Bronchus fibroblast of lung (primary cell): ENCODE measurements at places on chromosomes 6 and 20. TPM values are rescaled to one million over a fixed set of nuclear protein-coding genes. Genes with fewer than 3 reads are reported as not detected.

The HLA-DRB1 gene
- total RNA-seq, result not detected in 2 replicates

The TMC2 gene
- not detected in 2 replicates for total RNA-seq

The FAM162B gene
- total RNA-seq, result 14.7 and 19.8 TPM in 2 replicates

The SPTLC3 gene
- total RNA-seq, result 4.8 and 6.6 TPM in 2 replicates
